ENCODE measurements at places on chromosomes 7 and 10.

GRCh38 chr7:81482600-81483186 is 287.2 kb downstream of the HGF start:
- DNase-seq: peak; percentile 63

DNA sequence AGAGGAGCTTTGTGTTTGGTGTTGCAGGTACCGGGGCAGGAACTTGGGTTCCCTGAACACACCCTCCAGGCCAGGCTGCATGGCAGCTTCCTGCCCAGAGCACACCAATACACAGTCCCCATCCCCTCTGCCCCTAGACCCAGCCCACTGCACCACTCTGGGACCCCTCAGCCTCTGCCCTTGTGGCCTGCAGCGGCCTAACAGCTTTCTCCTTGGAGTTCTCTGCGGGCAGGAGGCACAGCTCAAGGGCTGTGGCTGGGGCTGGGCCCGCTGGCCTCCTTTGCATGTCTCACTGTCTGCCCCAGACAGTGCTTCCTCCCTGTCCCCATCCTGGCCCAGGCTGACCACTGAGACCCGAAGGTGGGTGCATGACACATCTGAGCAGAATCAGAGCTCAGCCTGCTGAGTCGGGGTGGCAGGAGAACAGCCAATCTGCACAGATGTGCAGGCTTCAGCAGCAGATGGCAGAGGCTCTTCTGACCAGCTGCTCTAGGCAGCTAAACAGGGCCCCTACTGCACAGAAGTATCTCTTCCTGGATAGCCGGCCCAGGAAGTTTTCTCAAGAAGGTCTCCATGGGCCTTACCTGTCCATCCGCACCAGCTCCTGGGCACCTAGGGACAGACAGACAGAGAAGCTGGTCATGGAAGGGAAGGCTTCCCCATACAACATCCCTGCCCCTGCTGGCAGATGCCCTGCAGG is 20.8 kb downstream of the VSIR start:
- no peak for DNase-seq

GRCh38 chr7:93851536-93851935 is 39.0 kb downstream of the TFPI2 start:
- no peak for DNase-seq

- no peak for DNase-seq
Measured at GRCh38 chr7:42181566-42181965, 55.4 kb downstream of the GLI3 start.

- DNase-seq: no peak
Measured at GRCh38 chr7:18117482-18117881, 89.8 kb upstream of the PRPS1L1 start.

Data from DMS79 treated with DMSO at 0.1 percent for 48 hours (cell line).